ENCODE measurements at places on chromosomes 5 and 9. TPM values are rescaled to one million over a fixed set of nuclear protein-coding genes. Genes with fewer than 3 reads are reported as not detected.

- DNase-seq = peak; percentile 69
Measured at GRCh38 chr9:20476912-20477521, 145.3 kb downstream of the MLLT3 start.

DNA sequence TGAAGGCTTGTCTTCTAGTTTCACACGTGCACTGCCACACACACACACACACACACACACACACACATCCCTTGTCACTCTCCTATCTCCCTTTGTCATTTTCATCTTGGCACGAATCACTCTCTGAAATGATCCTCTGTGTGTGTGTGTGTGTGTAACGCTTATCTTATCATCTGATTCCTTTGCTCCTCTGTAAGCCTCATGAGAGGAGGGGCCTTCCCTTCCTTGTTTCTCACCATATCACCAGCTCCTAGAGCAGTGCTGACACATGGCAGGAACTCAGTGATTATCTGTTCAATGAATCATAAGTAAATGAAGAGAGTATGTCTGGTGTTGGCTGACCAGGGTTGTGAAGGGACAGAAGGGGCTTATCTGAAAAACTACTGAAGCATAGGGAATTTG, 53.3 kb downstream of the PDE4D start:
- no peak for DNase-seq

DNA sequence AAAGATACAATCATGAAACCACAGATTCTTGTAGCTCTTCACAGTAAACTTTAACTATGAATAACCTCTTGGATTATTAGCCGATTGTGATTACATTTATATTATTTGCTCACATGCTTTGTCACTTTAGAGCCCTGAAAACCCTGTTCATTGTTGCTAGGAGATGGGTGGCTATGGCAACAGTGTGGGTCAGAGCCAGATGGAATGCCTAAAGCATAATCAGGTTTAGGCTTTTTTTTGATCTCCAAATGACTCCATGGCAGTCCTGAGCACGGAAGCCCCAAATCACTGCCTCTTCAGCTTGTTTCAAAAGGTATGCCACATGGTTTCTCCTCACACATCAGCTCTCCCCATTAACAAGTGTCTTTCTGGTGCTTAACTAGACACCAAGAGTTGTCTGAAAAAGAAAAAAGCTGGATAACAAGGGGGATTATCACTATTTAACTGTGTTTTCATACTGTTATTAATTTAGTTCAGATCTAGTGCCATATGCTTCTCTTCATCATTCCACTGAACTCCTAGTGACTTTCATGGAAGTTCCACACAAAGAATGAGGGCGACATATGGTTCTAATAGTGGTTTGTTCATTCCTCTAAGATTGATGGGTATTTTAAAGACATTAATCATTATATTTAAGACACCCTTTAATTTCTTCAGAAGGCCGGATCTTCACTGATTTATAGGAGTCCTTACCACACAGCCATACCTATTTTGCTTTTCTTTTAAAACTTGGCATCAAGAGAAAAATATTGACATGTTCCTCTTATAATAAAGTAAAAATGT, 88.8 kb upstream of the PAM start:
- peak; percentile 51 for DNase-seq

IFNK gene
- not detected for polyA plus RNA-seq
